ENCODE measurements at places on chromosomes 3 and 15. TPM values are rescaled to one million over a fixed set of nuclear protein-coding genes. Genes with fewer than 3 reads are reported as not detected.
A peak's percentile ranks its signal among the peaks of the same experiment; 100 is the strongest.

NOX5 gene
- total RNA-seq = not detected

TMEM207 gene
- total RNA-seq = not detected

- no peaks in the 10 kb centered on the region for H3K36me3 ChIP-seq
- DNase-seq = no peak
- peaks cover 84% of the 10 kb centered on the region for H3K4me1 ChIP-seq
- H3K27ac ChIP-seq = peak overlapping the region; percentile 28
- H3K4me3 ChIP-seq = no peak overlapping the region
Observed at GRCh38 chr3:66487465-66487864, 13.4 kb downstream of the LRIG1 start.

DNA sequence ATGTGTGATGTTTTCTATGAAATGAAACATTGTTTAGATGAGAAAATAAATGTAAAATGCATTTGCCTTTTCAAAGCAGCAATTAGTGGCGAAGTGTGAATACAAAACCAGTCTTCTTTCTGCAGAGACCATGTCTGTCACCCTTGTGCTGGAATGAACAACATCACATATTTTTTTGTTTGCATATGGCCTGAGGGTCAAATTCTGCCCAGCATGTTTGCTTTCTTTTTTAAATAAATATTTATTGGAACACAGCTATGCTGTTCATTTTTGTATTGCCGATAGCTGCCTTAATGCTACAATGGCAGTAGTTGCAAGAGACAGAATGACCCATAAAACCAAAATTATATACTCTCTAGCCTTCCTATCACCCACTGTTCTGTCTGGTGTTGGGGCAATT lies 75.3 kb upstream of the SNRPN start:
- no peak overlapping the region for H3K27ac ChIP-seq
- peaks cover 3% of the 10 kb centered on the region for H3K36me3 ChIP-seq
- H3K4me3 ChIP-seq = no peak overlapping the region
- DNase-seq = no peak
- H3K4me1 ChIP-seq = no peaks in the 10 kb centered on the region
- H3K27me3 ChIP-seq = no peaks in the 10 kb centered on the region

DNA sequence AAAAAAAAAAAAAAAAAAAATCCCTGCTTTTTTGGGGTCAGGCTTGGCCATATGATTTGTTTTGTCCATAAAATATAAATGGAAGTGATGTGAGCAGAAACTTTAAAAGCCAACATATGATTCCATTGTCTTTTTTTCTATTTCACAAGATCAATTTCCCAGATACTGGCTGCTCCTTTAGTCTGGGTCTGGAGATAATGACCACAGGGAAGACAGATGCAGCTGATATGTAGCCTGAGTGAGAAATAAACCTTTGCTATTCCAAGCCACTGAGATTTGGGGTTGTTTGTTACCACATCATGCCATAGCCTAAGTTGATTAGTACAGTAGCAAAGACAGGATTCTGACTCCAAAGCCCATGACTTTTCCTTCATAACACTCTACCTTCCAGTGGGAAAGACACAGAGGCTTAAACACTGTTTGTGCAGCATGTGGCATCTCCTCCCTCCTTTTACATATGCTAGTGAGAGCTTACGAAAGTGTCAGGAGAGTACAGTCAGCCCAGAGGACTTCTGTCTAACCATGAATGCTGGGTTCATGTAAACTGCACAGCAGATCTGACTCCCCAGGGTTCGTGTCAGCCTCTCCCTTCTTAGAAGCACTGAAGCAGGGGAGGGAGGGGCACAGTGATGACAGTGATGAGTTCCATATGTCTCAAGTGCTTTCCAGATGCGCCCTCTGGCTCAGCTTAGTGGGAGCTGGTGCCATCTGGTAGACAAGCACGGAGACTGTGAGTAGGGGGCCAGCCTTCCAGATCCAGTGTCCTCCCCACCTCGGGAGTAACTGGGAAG lies 36.7 kb upstream of the SLC7A14 start:
- H3K4me3 ChIP-seq = no peak overlapping the region
- no peaks in the 10 kb centered on the region for H3K4me1 ChIP-seq
- H3K27me3 ChIP-seq = peaks cover 13% of the 10 kb centered on the region
- H3K36me3 ChIP-seq = no peaks in the 10 kb centered on the region

DNA sequence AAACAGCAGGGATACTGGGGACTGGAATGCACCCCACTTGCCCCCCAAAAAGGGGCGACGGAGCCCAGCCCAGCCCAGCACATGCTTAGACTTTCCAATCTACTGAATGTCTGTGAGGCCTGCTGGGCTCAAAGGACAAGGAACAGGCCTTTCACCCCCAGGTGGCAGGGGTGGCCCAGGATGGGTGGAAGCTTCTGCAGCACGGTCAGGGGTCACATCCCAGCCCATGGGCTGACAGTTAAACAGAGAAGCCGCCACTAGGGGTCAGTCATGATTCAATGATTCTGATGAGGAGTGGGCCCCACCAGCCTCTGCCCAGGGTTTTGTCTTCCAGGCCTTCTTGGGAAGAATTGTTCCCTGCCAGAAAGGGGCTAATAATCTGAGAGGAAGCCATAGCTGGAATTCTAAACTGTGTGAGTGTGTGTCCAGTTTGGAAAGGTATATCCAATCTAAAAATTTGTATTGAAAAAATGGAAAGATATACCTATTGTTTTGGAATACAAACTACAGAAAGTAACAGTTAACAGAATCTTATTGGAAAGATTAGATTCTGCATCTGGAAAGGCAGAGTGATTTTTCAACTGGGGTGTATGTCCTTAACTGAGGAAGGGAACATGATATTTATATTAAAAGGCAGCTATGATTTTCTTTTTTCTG lies 2.2 kb downstream of the CHRNB4 start:
- DNase-seq = peak; percentile 61
- H3K27me3 ChIP-seq = peaks cover 20% of the 10 kb centered on the region
- no peaks in the 10 kb centered on the region for H3K36me3 ChIP-seq
- no peak overlapping the region for H3K4me3 ChIP-seq

- no peak overlapping the region for H3K4me3 ChIP-seq
- no peak for DNase-seq
- peaks cover 11% of the 10 kb centered on the region for H3K36me3 ChIP-seq
Observed at GRCh38 chr15:58999694-59000093, 12.2 kb downstream of the RNF111 start.

DNA sequence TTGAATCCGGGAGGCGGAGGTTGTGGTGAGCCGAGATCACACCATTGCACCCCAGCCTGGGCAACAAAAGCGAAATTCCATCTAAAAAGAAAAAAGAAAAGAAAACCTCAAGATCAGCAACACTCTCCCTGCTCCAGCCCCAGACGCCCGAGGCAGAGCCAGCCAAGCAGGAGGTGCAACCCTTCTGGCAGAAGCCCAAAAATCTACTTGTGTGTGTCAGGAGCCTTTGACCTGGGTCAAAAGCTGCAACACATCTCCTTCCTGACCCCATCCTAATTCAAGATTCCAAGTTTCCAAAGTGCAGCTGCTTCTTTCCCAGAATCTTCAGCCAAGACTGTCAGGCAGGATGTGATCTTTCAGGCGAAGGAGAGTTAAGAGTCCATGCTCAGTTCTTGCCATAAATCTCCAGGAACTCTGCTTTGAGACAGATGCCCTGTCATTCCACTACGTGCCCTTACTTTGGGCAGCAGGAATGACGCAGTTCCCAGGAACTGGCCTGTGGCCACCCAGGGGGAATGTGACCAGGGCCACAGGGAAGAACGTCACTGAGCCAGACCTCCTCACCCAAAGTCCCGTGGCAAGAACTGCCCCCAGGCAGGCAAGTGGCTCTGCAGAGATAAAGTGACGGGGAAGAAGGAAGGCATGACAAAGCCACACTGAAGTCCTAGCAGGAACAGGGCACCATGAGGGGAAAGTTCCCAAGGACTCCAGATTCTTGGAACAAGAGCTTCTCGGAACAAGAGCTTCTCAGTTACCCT lies 39.4 kb downstream of the SH3BP5 start:
- no peaks in the 10 kb centered on the region for H3K27me3 ChIP-seq
- H3K36me3 ChIP-seq = peaks cover 19% of the 10 kb centered on the region
- no peak for DNase-seq
- no peak overlapping the region for H3K4me3 ChIP-seq
- peak overlapping the region; percentile 87 for H3K27ac ChIP-seq

- peaks cover 3% of the 10 kb centered on the region for H3K36me3 ChIP-seq
- no peak overlapping the region for H3K4me3 ChIP-seq
- no peaks in the 10 kb centered on the region for H3K4me1 ChIP-seq
- H3K27me3 ChIP-seq = peaks cover 6% of the 10 kb centered on the region
- no peak overlapping the region for H3K27ac ChIP-seq
Observed at GRCh38 chr15:25892126-25892525, 29.0 kb upstream of the ATP10A start.

DNA sequence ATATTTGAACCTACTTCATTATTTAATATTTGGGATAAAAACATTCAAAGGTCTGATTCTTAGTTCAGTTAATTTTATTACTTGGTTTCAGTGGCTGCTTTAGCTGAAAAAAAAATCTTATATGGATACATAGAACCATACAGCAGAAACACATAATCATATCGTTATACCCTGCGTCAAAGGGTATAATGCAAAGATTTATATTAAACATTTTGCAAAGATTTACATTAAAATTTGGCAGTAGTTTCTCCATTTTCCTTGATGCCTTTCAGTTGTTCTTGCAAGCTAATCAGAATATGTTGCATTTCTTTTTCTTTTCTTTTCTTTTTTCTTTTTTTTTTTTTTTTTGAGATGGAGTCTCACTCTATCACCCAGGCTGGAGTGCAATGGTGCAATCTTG lies 31.4 kb downstream of the CLDN11 start:
- no peaks in the 10 kb centered on the region for H3K27me3 ChIP-seq
- no peak for DNase-seq
- no peak overlapping the region for H3K27ac ChIP-seq
- H3K36me3 ChIP-seq = no peaks in the 10 kb centered on the region

- DNase-seq = no peak
- no peak overlapping the region for H3K4me3 ChIP-seq
- H3K27me3 ChIP-seq = no peaks in the 10 kb centered on the region
- peaks cover 6% of the 10 kb centered on the region for H3K36me3 ChIP-seq
Observed at GRCh38 chr3:195246581-195246995, 24.4 kb downstream of the XXYLT1 start.

All from activated CD4-positive, alpha-beta memory T cell treated with anti-CD3 and anti-CD28 coated beads for 36 hours (primary cell).